GM20000 (cell line): ENCODE measurements at places on chromosomes 16 and 17.

GRCh38 chr16:51907680-51908079 is 639.3 kb downstream of the TOX3 start:
- no peak for DNase-seq

DNA sequence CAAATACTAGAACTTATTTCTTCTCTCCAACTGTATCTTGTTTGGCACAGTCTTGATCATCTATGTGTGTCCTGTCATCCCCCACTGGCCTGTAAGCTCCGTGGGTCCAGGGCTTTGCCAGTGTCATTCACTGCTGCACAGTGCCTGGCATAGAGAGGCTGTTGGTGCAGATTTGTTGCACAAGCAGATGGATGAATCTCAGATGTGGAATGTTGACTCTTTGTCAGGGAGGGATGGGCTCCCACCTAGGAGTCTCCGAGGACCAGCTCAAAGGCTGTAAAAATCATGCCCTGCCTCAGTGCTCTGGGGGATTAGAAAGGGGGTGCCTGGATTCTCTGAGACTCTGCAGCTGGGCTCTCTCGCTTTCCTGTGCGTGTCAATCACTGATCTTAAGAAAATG is 60.6 kb downstream of the RAB11FIP4 start:
- DNase-seq: no peak

GRCh38 chr17:76499267-76499667 is 2.0 kb downstream of the RHBDF2 start:
- no peak for DNase-seq

GRCh38 chr16:72873044-72873443 is 174.9 kb downstream of the ZFHX3 start:
- no peak for DNase-seq

DNA sequence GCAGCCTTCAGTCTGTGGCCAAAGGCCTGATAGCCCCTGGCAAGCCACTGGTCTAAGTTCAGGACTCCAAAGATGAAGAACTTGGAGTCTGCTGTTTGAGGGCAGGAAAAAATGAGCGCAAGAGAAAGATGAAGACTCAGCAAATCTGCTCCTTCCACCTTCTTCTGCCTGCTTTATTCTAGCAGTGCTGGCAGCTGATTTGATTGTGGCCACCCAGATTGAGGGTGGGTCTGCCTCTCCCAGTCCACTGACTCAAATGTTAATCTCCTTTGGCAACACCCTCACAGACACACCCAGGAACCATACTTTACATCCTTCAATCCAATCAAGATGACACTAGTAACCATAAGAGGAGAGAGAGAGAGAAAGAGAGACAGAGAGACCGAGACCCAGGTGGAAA is 127.6 kb downstream of the UTP18 start:
- no peak for DNase-seq

DNA sequence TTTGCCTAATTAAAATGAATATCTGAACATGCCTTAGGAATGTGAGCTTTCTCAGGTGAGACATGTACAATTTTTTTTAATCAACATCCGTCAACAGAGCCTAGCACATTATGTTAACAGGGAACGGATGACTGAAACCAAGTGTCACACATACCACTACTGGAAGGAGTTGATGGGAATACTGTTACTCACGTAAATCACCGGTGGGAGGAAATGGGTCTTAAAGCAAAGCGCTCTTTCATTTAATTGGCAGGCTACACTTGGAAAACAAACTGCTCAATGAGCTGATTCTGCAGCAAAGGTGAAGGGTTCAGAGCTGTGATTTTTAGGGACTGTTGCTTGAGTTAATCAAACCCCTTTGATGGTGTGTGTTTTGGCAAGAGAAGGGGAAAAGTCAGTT is 4.8 kb downstream of the CPPED1 start:
- no peak for DNase-seq

GRCh38 chr17:16255481-16255921 is 38.5 kb downstream of the PIGL start:
- no peak for DNase-seq

GRCh38 chr17:67180275-67180674 is 64.7 kb downstream of the HELZ start:
- no peak for DNase-seq

GRCh38 chr17:18158022-18158600 is 25.5 kb upstream of the ALKBH5 start:
- peak; percentile 93 for DNase-seq

DNA sequence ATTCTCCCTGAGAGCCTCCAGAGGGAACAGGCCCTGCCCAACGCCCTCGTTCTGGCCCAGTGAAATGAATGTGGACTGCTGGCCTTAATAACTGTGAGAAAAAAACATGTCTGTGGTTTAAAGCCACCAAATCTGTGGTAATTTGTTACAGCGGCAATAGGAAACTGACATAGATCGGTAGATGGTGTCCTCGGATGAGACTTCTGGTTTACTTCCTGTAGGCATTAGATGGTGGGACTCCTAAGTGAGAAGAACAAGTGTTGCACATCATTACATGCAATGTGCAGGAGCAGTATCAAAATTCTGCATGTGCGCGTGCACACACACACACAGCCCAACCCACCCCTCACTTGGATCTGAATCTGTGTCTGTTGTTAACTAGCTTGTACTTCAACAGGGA is 42.0 kb downstream of the CDK5R1 start:
- no peak for DNase-seq

DNA sequence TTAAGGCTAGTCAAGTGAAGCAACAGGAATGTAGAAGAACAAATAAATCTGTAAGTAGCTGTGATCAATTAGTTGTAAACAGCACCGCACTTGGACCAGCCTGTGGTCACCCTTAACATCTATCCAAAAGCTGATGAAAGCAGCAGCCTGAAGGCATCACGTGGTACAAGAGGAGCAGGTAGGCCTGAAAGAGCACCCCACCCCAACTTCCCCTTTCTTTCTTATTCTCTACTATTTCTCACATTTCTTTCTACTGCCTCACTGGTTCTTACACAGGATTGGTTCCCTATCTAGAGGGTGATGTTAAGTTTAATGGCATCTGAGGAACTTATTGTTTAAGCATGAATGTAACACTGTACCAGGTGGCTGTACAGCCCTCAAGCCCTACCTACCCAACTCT is 42.6 kb upstream of the CLEC18B start:
- peak; percentile 50 for DNase-seq

DNA sequence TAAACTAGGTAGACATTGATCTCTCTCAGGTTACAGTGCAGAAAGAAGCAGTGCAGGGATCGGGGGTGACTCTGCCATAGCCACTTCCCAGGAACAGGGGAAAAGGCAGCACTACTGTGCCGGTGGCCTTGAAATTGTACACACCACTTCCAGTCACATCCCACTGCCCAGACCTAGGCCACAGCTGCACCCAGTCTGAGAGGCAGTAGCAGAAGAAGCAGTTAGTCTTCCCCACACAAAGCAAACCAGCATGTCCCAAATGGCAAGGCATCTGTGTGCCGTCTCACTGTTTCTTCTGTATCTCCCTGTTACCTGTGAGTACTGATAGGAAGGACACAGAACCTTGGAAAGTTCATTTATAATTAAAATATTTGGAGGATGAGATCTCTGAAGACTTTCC is 47.0 kb downstream of the TMC6 start:
- DNase-seq: no peak

- DNase-seq: no peak
These were observed 3.1 kb upstream of the JPT2 start for GRCh38 chr16:1674751-1675664.

- DNase-seq: no peak
These were observed 30.7 kb downstream of the KNOP1 start for GRCh38 chr16:19687279-19687678.

- no peak for DNase-seq
These were observed 484 bp downstream of the CD300LB start for GRCh38 chr17:74530831-74531150.

- DNase-seq: no peak
These were observed 19.7 kb upstream of the CDR2 start for GRCh38 chr16:22394121-22394520.

DNA sequence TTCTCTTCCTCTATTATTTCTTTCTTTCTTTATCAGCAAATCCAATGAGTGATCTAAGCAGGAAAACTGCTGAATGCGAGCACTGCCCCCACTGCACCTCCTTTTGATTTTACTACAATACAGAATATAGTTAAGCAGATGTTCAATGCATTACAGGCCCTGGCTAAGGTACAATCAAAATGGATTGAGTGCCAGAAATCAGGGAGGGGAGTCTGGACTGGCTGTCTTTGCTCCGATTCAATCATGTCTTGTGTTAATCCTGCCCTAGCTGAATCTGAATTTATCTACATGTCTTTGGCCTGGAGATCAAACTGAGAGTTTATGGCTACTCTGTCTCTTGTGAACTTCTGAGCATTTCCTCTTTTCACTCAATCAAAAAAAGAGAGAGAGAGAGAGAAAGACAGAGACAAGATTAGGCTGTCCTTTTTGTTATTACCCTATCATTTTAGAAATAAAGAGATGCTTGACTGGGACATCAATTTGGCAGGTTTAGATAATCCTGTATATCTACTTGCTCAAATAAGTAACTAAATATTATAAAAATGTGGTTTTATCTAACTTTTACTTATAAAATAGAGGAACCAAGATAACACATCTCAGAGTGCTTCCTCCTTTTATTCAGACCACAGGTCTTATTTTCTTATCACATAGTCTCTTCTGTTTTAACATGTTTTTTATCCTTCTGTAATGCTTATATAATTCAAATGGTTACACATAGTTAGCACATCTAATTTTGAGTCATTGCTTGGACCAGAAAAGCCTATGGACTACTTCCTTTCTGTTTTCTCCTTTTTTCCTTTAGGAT is 656.2 kb downstream of the KCNJ2 start:
- no peak for DNase-seq

GRCh38 chr16:29807426-29808218 is 1.3 kb downstream of the MAZ start:
- peak; percentile 87 for DNase-seq

DNA sequence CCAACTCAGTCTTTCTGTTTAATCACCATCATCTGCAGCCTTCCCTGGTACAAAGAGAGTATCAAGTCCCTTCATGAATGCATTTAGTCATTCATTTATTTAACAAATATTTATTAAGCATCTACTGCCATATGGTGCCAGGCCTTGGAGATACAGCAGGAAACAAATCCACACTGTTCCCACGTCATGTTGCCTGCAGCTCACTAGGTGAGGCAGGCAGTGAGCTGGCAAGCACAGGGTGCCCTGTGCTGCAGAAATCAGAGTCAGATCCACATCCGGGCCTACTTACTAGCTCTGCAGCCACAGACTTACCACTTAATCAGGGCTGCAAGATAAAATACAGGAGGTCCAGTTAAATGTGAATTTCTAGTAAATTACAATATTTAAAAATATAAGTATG is 38.5 kb upstream of the CES5A start:
- DNase-seq: no peak

GRCh38 chr16:71562552-71562951 is 14.3 kb downstream of the TAT start:
- no peak for DNase-seq

DNA sequence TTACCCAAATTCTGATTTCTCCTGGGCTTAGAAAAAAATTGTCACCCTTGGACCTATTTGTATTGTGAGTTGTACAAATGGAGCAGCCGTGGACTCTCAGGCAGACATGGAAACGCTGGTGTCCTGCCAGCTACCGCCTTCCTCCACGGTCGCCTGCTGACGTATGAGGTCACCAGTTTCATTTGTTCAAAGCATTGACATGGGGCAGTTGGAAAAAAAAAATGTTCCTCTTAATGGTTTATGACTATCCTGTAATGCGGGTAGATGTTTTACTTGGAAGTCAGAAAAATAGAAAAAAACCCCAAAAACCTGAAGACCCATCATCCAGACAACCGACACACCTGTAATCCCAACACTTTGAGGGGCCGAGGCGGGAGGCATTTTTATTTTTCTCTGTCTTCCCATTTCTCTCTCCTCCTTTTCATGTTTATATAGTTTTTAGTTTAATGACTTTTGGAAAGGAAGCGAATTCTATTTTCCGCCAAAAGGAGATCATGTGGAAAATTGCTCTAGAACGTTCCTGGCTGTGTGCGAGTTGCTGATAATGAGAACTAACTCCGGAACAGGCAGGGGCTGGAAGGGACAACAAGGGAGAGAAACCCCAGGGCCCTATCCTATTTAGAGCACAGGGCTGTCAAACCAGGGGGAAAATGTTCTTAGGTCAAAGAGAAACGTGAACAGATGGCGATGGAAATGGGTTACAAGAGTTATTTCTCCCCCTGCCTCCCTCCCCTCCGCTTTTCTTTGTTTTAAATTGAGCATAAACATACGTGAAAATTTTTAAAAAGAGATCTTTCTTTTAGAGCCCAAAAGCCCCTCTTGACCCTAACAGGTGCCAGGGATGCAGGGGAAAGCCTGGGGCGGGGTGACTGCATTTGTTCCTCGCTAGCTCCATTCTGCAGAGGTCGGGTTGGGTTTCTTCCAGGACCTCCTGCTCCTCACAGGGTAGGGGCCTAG is 13.7 kb downstream of the DNAH17 start:
- DNase-seq: no peak

GRCh38 chr16:27517664-27518063 is 32.0 kb downstream of the GTF3C1 start:
- no peak for DNase-seq

DNA sequence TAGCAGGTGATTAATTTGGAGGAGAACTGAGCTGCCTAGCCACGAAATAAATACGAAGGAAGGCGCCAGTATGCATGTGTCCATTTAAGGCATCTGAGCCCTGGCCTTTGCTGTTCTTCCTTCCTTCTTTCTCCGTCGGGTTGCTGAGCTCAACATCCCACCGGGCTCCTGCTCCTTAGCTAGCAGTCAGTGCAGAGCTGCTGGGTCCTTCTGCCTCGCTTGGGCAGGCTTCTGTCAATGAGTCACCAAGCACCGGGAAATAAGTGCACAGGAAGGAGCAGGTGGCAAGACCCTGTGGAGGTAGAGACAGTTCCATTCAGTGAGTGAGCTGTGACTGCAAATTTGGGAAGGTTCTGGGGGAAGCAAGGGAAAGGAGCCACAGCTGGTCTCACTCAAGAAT is 120.7 kb downstream of the CCDC182 start:
- no peak for DNase-seq

DNA sequence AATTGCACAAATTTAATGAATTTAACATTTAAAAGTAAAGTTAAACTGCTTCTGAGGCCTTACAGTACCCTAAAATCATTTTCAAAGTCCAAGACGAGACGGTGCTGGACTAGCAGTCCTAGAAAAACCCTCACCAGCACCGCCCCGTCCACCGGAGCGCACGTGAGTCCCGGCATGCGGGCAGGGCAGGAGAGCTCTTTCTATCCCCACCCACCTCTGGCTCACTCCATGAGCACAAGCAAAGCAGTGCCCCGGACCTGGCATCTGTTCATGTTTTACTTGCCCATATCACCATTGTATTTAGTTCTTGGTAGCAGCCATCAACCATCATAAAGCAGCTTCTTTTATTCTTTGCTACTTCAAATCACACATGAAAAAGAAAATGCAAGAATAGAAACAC is 41.7 kb downstream of the ANKRD11 start:
- DNase-seq: no peak

GRCh38 chr16:82630688-82631087 is 3.9 kb downstream of the CDH13 start:
- DNase-seq: no peak

GRCh38 chr16:2458887-2459646 is 842 bp upstream of the TEDC2 start:
- DNase-seq: no peak
